DND-41 (cell line): ENCODE measurements at places on chromosomes 1 and 21.

DNA sequence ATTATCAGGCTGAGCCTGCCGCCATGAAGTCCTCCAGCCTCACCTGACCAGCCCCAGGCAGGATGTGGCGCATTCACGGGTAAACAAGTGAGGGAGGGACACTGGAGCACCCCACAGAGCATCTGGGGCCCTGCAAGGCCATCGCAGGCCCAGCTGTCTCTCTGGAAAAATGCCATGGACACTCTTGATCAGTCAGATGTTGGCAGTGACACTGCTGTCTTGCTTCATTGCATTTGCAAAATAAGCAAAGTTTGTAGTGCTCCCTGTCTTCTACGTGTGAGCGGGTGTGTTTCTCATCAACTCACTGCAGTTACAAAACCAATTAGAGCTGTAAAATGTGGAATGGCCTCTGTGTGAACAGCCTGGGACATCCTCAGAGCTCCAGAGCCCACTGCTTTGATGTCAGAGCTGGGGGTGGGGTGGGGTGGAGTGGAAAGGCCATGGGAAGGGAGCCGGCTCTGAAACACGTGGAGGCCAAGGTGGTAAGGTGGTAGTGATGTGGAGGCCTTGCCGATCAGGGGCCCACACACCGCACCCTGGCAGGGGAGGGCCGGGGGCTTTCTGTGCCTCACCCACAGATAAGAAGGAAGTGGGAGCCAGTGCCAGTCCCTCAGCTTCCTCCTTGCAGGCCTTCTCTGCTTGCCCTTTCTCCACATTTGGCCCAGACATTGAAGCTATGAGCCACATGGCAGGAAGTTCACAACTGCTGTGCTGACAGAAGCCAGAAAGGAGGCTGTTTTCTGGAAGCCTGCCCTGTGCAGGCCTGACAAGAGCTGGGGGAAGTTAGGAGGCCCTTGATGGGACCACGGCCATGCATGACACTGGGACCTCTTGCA, 254.9 kb downstream of the RHOU start:
- DNase-seq, result peak; percentile 14

GRCh38 chr1:228804173-228804572, 68.9 kb downstream of the RHOU start:
- DNase-seq, result no peak

DNA sequence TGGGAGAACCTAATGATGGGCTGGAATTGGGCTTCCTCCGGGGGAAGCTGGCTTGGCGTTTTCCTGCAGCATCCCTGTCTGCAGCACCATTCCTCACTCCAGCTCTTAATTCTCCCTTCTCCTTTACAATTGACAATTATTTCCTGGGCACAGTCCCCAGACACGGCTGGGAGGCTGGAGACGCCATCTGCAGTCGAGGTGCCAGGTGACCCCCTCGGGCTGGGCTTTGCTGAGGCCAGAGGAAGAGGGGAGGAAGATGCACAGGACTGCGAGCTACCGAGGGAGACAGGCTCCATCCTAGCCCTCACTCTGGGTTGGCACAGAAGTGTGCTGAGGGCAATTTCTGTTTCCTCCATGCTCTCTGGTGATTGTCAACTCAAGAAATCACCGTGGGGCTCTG, 453.8 kb downstream of the PTPRU start:
- DNase-seq, result no peak

- DNase-seq, result no peak
Measured at GRCh38 chr1:5491207-5491904, 500.9 kb downstream of the NPHP4 start.

GRCh38 chr1:15850471-15851001, 3.0 kb downstream of the SPEN start:
- DNase-seq, result no peak

DNA sequence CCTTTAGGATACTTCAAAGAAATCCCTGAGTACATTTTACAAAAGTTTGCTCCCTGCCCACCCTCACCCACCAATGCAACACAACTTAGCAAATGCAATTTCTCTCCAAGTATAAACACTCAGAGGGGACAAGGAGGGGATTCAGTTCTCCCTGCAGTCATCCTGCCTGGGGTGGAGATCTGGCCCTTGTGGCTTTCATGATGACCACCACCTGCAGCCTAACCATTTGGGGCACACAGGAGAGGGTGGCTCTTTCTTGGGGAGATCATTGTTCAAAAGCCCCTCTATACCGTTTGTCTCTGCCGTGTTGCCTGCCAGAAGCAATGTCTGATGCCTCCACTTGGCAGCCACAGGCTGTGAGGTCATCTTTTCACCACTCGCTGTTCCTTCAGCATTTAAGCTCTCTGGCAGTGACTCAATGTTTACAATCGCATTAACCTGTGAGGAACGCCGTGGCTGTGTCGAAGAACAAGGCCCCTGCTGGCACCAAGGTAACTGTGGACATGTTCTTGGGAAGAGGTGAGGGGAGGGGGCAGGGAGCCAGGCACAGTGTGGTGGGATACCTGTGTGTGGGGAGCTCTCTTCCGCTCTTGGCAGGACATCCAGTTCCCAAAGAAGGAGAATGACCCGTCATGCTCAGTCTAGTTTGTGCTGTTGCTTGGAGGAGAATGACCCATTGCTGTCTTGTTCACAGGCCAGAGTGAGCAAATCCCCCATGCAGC, 103.9 kb upstream of the DUSP10 start:
- DNase-seq, result no peak

DNA sequence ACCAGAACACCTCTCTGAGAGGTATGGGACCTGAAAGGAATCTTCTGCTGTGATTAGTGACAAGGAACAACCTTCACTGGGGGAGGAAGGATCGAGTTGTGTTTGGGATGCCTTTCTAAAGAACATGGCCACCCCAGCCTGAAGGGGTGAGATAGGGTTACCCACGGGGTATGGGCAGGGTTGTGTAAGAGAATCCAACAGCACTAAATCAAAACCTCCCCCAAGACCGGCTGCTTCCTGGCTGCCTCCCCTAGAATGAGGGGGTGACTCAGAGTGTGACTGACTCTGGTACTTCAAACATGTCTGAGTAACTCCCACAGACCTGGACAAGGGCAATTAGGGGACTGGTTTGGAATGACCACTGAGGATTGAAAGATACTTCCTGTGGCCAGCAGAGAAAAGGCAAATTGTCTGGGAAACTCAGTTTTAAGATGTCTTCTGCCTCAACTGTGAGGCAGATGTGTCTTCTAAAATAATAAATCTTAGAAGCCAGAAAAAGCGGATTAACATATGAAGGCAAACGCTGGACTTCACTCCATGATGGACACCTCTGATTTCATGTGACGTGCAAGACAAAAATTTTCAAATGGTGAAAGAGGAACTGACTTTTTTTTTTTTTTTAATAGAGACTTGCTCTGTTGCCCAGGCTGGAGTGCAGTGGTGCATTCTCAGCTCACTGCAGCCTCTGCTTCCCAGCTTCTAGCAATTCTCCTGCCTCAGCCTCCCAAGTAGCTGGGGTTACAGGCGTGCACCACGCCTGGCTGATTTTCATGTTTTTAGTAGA, 6.7 kb upstream of the PTPN14 start:
- no peak for DNase-seq

GRCh38 chr1:77292551-77292950, 10.7 kb downstream of the AK5 start:
- DNase-seq, result no peak

GRCh38 chr21:44800971-44801467, 601 bp downstream of the UBE2G2 start:
- DNase-seq, result peak; percentile 30

- no peak for DNase-seq
Measured at GRCh38 chr1:175245324-175245723, 52.7 kb upstream of the KIAA0040 start.

DNA sequence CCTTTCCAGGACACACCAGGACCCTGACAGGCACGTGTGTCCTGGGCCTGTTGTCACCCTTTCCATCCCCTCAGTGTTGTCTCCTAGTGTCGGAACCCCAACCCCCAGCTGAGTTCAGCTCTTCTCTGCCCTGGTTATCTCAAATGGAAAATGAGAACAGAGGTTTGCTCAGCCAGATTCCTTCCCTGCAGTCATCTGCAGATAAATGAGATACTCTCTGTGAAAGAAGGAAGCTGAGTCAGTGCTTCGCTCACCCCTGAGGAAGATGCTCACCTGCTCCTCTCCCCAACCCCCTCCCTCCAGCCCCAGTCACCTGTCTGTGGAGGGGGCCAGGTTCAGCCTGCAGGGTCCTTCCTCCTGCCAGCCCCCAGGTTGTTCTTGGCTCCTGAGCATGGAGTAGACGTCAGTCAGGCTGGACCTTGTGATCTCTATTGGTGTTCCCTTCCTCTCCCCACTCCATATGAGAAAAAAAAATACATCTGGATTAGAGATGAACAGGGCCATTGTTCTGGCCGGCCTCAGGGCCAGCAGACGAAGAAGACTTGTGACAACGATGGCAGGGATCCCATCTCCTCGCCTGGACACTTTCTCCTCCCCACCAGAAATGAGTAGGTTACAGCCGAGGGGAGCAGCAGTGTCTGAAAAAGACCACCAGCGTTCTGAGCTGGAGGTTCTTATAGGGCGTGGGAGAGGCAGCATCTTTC, 20.9 kb downstream of the PHGDH start:
- no peak for DNase-seq

DNA sequence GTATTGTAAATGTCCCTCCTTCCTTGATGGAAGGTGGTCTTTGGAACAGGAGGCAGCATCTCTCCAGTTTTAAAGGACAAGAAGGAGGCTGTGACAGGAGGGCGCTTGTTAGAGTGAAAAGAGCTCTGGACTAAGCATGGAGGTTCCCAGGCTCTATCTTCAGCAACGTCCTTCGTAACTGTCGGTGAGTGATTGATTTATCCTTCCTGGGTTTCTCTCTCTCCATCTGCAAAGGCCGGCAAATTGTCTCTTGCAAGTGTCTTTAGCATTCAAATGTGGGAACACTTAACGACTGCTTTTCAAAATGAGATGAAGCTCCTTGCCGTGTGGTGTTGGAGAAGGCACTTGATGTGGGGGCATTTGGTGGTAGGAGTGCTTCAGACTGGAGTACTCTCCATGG, 15.2 kb downstream of the S100A11 start:
- DNase-seq, result no peak

- no peak for DNase-seq
Measured at GRCh38 chr1:183840140-183840539, 35.2 kb downstream of the RGL1 start.

DNA sequence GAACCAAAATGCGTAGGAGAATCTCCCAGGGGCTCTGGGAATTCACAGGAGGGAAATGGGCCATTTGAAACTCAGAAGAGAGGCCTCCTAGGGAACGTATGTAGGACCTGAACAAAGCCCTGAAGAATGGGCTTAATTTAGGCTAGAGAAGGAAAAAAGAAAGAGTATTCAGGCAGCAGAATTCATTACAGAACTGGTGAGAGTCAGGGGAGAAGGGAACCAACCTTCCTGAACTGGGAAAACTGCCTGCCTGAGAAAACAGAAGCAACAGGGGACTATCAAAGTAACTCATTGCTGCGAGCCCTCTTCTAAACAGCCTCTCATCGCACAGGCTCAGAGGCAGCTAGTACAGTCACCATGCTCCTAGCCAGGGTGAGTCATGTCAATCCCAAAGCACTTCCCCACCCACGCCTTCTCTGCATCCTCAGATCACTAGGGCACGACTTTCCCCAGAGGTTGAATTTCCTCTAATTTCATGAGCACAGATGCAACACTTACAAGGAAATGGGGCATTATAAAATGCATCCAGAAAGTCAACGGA, 98.1 kb downstream of the ADSS2 start:
- DNase-seq, result no peak

- DNase-seq, result no peak
Measured at GRCh38 chr1:31380181-31380580, 7.3 kb upstream of the FABP3 start.

DNA sequence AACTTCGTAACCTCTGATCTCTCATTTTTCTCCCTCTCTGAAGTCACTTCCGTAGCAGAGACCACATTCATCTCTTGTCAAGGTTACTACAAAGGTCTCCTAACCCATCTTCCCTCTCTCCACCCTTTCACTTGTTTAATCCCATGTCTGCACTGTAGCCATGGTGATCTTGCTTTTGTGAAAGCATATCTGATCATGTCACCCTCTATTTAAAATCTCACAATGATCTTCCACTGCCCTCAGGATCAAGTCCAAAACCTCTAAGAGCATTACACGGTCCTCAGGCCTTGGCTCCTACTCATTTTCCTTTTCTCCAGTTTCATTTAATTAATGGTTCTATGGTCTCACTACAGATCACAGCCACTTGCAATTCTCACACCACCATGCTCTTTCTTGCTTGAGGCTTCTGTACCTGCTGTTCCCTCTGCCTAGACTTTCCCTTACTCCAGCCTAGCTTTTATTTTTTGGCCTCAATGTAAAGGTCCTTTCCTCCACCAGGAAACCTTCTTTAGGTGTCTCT, 12.1 kb downstream of the ARHGEF11 start:
- DNase-seq, result no peak

- no peak for DNase-seq
Measured at GRCh38 chr1:234658138-234658537, 48.2 kb upstream of the IRF2BP2 start.

DNA sequence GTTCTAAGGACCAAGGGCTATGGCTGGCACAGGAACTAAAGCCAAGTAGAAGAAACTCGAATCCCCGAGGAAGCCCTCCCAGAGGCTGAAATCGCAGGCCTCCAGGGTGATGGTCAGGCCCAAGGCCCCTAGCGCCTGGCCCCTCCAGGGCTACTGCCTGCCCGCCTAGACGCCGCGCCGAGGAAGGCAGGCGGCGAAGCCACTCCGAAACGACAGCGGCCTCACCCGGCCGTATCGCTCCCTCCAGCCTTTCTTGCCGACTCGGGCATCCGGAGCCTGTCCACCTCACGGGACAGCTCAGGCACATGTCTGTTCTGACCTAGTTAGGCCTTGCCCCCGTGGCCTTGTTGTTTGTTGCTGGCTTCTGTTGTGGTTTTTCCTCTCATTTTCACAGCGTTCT, 9.7 kb upstream of the LHX8 start:
- no peak for DNase-seq

DNA sequence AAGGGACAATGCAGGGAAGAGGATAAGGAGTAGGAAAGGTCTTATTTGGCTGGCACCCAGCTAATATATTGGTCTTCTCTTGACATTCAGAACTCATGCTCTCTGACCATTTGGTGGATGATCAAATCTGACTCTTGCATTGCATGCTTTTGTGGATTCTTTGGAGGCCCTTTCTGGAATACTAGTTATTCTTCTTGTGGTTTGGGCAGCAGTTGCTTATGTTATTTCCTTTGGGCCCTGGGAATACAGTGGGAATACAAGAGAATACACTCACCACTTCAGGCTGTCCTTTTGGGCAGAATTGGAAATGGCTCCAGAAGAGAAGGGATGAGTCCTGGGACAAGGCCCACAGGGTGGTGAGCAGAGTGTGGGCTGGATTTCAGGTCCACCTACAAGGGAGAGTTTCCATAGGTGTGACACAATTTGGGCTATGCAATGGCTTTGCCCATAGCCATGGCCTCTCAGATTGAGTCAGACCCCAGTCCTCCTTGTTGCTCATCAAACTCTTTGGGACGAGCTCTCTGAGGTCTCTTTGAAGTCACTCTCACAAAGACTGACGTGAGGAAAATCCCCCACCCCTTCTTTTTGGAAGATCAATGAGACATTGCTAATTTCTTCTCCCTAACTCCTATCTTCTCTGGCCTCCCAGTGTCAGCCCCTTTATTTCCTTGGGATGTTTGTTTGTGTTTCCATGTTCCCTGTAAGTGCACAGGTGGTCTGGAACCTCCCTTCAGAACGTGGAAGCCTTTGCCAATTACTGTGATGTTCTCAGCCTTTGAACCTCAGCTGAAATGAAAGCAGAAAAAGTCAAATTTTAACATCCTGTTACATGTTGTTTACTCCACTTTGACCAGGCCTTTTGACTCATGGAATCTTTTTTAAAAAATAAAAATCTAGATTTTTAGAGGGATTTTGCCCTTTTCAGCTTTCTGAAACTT, 19.4 kb downstream of the HSD11B1 start:
- DNase-seq, result no peak

GRCh38 chr1:11615090-11615489, 39.1 kb downstream of the FBXO2 start:
- DNase-seq, result no peak

GRCh38 chr1:57848406-57848805, 424.5 kb upstream of the DAB1 start:
- no peak for DNase-seq
